ENCODE measurements at places on chromosomes 2 and 18.

DNA sequence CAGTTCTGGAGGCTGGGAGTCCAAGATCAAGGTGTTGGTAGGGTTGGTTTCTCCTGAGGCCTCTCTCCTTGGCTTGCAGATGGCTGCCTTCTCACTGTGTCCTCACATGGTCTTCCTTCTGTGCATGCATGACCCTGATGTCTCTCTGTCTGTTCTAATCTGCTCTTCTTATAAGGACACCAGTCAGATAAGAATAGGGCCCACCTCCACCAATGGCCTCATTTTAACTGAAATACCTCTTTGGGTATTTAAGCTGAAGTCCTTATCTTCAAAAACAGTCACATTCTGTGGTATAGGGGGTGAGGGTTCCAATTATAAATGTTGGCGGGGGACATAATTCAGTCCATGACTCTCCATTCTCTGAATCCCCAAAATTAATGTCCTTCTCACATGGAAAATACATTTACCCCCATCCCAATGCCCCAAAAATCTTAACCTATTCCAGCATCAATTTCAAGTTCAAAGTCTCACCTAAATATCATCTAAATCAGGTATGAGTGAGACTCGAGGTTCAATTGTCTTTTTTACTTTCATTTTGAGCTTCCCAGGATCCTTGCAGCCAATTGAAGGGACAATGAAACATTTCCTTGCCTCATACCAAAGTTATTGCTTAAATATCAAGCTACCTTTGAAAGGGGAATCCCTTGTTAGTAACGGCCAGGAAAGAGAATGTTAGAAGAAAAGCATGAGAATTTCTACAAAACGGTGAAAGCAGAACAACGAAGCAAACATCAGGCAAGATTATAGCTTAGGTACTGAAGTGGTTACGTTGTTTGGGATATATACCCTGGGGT, 20.6 kb upstream of the CNOT11 start:
- DNase-seq, result no peak

GRCh38 chr2:207223051-207223450, 57.3 kb upstream of the KLF7 start:
- no peak for DNase-seq

DNA sequence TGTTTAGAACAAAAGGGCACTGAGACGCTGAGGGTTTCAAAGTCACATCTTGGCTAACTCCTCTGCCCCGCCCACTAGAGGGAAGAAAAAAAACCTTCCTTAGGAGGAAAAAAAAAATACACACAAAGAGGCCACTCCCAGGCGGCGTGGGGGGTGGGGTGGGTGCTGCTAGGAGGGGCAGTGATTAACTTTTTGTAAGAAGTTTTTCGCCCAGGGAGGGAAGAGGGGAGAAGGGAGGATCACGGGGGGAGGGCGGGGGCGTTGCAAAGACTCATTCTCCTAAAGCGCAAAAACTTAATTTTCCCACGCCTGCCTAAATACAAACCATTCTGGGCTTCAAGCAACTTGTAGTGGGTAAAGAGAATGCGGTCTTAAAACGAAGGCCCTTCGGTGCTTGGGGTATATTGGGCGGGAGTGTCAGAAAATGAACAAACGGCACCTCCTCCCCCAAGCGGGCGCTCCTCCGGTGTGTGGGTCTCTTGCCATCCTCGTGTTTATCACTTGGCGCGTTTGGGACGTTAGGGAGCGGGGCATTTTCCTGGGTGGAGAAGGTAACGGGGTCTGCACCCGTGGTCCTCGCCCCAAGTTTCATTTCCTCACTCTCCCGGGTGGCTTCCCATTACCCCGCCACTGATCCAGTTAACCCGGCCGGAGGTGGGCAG, 1.7 kb downstream of the CXCR4 start:
- DNase-seq, result peak; percentile 77

- DNase-seq, result no peak
These were observed 155.6 kb upstream of the PIEZO2 start for GRCh38 chr18:11304928-11305327.

- no peak for DNase-seq
These were observed 114.9 kb upstream of the NT5C1B start for GRCh38 chr2:18704276-18704675.

DNA sequence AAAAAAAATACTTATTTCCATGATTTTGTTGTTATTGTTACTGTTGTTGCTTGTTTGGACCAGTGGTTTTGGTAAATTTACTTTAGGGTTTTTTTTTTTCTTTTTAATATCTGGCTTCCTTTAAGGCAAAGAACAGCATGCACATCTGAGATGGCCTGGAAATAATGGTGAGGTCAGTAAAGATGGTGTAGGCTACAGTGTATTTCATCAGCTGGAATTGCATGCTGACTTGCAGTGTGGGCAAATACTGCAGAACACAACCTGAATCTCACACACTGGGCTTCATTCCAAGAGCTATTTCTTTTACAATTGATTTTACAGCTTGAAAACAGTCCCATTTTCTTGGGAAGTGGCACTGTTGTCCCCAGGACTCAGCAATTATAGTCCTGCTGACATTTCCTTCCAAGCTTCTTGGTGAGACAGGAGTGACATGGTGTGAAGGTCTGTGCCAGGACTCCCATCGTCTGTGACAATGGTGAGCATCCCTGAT, 376.1 kb upstream of the SOX11 start:
- DNase-seq, result no peak

- no peak for DNase-seq
These were observed 7.1 kb downstream of the HOXD3 start for GRCh38 chr2:176164201-176164600.

DNA sequence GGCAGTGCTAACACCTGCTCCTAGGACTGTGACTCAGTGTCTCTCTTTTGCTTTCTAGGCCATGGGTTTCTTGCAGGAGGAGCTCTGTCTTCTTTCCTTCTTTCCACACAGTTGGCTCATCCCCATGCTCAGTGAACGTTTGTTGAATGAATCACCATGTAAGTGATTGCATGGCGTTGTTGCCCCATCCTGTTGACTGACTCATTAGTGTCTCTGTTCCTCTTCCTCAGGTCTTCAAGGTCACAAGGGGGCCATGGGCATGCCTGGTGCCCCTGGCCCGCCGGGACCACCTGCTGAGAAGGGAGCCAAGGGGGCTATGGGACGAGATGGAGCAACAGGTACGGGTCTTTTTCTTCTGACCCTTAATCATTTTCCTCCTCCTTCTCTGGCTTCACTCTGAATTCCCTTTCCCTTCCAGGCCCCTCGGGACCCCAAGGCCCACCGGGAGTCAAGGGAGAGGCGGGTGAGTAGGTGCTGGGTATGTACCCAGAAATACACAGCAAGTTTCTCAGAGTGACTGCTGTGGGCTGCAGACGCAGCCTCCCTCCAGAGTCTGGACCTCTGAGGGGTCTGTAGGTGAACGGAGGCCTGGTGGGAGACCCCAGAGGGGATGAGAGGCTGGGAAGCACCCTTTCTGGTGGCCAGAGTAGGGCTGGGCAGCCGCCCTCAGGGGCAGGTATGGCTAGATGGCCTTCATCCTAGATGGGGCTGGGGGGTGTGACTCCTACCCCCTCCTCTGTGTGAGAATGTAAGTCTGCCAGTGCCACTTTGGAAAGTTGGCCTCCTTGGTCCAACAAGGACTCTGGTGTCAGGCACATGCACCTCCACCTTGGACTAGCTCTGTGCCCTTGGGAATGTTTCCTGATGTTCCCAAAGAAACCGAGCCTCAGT, 32.4 kb downstream of the MARCO start:
- DNase-seq, result no peak

DNA sequence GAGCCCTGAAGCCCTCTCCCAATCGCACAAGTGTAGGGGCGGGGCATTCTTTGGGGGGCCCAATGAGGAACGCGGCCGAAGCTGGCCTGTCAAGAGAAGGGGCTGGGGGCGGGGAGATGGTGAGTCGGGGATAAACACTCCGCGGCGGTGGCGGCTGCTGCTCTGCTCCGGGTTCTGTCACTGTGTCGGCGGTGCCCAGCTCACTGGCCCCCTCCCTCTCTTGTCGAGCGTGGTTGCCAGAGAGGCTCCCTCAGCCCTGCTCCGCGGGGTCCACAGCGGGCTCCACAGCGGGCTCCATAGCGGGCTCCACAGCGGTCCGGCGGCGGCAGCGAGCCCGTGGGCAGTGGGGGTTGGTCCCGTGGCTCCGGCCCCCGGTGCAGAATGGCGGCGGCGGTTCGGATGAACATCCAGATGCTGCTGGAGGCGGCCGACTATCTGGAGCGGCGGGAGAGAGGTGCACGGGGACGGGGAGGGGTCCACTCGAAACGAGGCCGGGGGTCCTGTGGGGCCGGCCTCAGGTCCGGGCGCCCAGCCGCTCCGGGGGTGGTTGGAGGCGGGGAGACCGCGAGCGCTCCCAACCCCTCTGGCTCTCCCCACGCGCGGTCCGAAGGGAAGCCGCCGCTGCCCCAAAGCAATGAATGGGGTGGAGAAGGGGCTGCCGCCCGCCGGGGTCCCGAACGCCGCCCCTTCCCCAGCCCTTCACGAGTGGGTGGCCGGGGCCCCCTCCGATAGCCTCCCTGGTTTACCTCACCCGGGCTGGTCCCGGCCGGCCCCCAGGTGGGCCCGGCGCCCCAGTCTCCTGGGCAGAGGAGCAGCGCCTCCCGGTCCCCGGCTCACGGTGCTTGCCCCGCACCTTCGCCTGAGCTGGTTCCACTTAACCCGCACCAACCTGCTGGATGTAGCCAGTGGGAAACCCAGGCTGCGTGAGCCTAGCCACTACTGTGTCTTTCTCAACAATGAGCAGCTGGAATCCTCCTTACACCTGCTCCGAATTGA, at the start of gene MXD1:
MXD1 (plus strand) TSS at position 160 of the 996 bp plus-strand sequence; CDS start at position 382, 222 bp downstream.
- DNase-seq, result peak; percentile 18

GRCh38 chr2:195320413-195320973, 336.5 kb upstream of the SLC39A10 start:
- DNase-seq, result no peak

GRCh38 chr2:71566372-71566771, 113.0 kb downstream of the DYSF start:
- DNase-seq, result no peak

DNA sequence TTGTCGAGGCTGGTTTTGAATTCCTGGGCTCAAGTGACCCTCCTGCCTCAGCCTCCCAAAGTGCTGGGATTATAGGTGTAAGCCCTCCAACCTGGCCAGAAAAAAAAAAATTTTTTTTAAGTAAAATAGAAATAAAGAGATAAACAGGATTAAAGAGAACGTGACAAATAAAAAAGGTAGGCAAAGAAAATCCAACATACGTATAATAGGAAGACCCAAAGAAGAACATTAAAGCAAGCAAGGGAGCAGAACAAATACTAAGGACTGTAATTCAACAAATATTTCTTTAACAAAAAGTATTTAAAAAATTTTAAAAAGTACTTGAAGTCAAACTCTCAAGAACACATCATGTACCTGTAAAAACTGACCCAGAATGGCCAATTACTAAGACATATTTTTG, 56.4 kb downstream of the PTPN2 start:
- no peak for DNase-seq

- DNase-seq, result no peak
These were observed 35.1 kb upstream of the KYNU start for GRCh38 chr2:142842369-142842768.

- no peak for DNase-seq
These were observed 90.9 kb downstream of the MALT1 start for GRCh38 chr18:58761970-58762780.

DNA sequence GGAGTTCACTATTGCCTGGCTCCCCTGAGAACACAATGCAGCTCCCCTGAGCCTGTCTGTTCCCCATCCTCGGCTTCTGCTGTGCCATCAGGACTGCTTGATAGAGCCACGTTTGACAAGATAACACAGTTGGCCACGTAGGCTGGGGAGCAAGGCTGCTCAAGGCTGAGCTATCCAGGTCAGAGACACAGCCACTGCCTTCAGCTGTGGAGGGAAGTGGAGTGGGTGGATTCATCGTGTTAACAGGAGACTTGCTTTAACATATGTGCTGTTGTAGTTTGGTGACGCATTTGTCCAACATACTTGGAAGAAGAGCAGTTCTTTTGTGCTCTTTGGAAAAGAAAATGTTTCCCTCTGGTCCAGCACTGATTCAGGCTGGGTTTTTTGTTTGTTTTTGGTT, 68.8 kb downstream of the WDSUB1 start:
- no peak for DNase-seq

DNA sequence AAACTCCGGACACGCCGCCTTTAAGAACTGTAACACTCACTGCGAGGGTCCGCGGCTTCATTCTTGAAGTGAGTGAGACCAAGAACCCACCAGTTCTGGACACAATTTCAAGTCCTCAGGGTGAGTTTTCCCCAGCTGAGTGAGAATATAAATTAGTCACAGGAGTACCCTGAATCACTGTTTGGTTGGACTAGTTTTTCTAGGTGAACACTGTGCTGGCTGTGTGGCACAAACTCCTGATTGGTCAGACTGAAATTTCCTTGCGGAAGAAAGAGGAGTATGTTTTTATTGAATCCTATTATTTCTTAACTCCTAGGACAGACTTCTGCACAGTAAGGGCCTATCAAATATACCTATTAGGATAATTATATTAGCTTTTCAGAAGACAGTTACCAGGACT, 288.1 kb upstream of the UBE2E3 start:
- no peak for DNase-seq

GRCh38 chr2:136433261-136433660, 315.3 kb upstream of the CXCR4 start:
- no peak for DNase-seq

DNA sequence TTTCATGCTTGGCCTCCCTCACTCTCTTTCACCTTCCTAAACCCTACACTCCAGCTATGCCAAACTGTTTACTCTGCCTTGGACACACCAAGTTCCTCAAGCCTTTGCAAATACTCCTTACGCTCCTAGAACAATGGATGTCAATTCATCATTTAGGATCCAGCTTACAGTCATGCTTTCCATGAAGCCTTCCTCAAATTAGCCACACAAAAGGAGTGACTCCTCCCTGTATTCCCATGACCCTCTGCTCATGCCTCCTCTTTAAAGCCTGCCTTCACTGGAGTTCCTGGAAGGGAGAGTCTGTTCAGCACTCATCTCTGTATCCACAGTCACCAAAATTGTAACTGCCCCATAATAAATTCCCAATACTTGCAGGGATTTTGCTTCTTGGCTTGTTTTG, 721 bp upstream of the EHD3 start:
- no peak for DNase-seq

- no peak for DNase-seq
These were observed 9.0 kb downstream of the CKAP2L start for GRCh38 chr2:112755444-112755843.

GRCh38 chr2:188931361-188931760, 42.8 kb upstream of the COL3A1 start:
- DNase-seq, result no peak

DNA sequence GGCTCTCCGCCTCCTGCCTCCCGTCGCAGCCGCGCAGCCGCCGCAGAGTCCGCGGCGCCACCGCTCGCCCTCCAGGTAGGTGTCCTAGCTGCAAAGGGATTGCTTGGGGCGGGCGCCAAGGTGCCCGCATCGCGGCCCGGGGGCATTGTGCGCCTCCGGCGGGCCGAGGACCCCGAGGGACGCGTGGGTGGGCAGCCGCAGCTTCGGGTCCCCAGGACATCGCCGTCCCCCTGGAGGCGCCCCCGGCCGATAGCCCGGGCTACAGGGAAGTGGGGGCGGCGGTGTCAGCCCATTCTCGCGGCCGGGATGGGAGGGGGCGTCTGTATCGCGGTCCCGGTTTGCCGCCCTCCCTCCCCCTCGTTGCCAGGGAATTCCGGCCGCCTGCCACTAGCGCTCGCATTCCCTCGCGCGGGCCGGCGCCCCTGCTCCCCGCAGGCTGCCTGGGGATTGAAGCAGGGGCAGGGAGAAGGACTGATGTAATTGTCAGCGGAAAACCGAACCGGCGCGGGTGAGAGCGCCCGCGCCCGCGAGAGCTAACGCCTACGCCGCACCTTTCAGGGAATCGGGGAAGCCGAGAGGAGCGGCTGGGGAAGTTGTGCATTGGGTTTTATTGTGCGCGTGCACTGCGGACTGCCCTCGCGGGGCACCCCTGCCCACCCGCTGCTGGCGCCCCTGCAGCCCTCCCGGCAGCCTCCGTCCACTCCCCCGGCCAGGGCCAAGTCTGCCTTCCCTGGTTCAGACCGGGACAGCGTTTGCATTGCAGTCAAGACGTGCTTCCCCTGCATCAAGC, 483 bp downstream of the OSBPL6 start:
- no peak for DNase-seq

Measured in effector CD4-positive, alpha-beta T cell (primary cell).